Spinal cord (tissue), 10 donors: ENCODE measurements at places on chromosomes 1 and 21. TPM values are rescaled to one million over a fixed set of nuclear protein-coding genes. Genes with fewer than 3 reads are reported as not detected.

DNA sequence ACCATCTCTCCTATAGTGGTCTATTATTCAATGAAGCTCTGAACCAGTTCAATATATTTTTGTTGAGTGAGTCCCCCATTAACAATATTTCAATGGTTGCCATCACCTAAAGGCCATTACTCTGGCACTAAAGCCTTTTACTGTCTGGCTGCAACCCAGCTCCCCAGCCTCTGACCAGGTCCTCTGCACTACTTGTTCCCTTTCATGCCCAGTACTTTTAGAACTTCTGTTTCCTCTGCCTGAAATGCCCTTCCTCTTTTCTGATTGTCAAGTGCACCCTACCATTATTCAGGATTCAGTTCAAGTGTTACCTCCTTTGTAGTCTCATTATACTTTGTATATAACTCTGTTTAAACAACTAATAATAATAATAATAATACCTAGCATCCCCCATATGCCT, 30.4 kb upstream of the ZFYVE9 start:
- no peak for DNase-seq

DNA sequence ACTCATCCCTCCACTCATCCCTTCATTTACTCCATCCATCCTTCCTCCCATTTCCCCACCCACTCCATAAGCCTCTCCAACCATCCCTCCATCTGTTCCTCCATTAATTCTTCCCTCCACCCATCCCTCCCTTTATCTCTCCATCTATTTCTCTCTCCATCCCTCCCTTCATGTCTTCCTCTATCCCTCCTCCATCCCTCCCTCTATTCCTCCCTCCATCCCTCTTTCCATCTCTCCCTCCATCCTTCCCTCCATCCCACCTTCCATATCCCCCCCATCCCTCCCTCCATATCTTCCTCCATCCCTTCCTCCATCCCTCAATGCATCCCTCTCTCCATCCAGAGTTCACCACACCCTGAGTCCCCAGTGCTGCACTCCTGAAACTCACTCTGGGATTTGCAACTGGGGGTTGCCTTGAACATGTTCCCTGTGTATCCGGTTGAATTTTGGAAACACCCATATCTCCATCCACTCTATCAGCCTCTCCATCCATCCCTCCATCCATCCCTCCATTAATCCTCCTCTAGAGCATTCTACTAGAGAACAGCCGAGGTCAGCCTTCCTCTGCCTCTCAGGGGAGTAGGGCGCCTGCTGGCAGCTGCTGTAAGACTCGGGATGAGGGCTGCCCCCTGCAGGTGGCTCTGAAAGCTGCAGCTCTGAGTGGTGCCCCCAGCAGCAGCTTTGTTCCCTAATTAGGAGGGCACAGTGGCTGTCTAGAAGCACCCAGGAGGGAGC, 39.4 kb downstream of the ABCG1 start:
- no peak for DNase-seq

DNA sequence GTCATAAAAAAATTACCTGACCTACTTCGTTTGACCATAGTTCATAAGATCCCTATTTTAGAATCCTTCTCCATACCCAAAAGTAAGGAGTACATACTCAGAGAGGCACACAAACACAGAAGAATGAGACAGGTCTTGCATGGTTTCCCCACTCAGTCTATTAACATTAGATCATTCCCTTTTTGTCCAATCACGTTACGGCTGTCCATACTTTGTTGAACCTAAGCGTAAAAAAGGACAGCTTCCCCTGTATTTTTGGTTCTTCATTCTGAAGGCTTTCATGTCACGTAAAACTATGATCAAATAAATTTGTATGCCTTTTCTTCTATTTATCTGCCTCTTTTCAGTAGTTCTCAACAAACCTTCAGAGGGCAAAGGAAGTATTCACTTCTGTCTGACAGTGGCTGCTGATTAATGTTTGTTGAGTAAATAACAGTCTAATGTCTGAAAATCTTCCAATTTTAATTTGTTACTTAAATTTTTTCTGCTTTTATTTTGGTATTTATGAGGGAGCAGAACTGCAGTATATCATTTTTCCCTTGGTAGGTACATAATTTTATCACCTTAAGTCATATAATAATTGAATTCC, 16.4 kb downstream of the PKN2 start:
- DNase-seq: no peak

ZMYND12 gene
- total RNA-seq: 6.1 TPM

DNA sequence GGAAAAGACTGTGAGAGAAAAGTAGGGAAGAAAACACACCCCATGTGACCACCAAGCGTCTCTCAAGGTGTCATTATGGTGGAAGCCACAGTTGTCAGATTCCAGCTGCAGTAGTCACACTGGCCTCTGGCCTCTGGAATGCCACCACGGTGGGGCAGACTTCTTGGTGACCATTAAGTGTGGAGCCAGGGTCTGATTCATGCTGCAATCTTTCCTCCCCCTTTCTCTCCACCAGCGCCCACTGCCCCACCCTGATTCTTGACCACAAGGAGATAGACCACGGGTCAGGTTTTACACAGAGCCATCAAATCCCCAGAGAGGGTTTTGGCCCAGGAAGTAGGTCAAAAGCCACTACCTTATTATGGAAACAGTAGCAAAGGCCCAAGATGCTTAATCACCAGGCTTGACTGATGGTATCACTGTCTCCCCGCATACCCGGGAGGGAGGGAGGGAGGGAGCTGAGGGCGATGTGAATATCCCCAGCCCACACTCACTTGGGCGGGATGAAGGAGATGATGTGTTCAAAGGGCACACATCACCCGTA, 52.7 kb upstream of the GRHL3 start:
- DNase-seq: no peak

- DNase-seq: no peak
Observed at GRCh38 chr1:4309676-4310320, 344.6 kb upstream of the AJAP1 start.

- DNase-seq: no peak
Observed at GRCh38 chr21:44566403-44566802, 7.1 kb upstream of the KRTAP10-4 start.

KIAA0040 gene
- 2.9 TPM for total RNA-seq

- no peak for DNase-seq
Observed at GRCh38 chr1:168786476-168787330, 57.7 kb upstream of the DPT start.

- DNase-seq: no peak
Observed at GRCh38 chr1:21956720-21957552, 19.8 kb upstream of the HSPG2 start.

SPATA17 gene
- 12.8 TPM for total RNA-seq

DNA sequence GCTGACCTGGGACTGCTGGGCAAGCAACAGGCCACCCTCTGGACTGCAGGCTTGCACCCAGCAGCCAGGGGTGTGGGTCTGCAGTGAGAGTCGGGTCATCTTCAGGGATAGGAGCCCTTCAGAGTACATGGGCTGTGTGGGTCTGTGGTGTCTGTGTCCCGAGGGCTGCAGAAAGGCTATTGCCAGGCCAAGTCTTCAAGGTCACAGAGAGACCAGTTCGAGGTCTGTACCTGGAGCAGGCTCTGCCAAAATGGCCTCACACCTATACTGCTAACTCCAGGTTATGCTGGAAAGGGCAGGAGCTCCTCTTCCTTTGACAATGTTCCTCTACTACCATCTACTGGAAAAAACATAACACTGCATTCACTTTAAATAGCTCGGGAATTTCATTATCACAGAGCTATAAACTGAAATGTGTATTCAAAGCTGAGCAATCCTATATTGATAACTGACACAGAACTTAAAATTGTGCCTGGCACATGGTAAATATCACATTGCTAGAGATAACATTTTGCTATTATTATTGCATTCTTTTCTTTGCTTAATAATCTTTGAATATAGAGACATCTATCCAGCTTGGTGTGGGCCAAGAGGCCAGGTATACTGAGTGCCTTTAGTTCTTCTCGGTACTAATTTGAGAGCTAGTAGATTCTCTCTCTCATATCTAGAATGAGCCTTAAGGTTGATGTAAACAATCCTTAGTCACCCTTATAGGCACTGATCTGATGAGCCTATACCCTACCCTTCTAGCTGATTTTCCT, 6.9 kb upstream of the DNAH14 start:
- DNase-seq: no peak

- no peak for DNase-seq
Observed at GRCh38 chr1:214331180-214331579, 50.2 kb downstream of the SMYD2 start.

DNA sequence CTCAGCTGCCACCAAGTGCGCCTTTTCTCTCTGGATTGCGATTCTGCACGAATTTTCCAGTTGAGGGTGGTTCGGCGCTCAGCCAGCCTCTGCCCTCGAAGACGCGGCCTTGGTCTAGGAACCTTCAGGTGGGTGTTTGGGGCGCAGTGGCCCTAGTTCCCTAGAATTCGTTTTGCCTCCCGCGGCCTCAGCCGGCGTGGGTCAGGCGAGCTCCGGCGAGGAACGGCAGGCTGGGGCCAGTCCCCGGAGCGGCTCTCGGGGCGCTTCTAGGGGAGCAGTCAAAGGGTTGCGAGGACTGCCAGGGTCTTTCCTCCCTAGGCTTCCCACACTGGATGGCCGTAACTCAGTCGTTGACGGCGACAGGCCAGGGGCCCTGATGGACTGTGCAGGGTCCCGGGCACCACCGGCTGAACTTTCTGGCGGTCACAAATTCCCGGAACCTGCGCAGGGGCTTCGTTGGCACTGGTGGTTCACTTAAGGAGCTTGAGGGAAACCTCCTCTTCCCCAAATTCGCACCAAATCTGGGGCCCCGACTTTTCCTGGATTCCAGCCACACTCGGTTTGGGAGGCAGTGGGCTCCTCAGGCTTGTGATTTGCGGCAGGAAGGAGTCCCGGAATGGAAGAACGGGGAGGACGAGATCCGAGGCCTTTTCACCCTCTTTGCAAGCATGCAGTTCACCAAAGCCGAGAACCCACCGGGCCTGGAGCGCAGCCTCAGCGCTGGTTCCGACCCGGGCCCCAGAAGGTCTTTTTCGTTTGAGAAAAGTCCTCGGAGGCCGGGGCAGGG, 1.2 kb downstream of the DMBX1 start:
- no peak for DNase-seq

GRCh38 chr1:234979296-234980279, 149.0 kb downstream of the TOMM20 start:
- no peak for DNase-seq

DNA sequence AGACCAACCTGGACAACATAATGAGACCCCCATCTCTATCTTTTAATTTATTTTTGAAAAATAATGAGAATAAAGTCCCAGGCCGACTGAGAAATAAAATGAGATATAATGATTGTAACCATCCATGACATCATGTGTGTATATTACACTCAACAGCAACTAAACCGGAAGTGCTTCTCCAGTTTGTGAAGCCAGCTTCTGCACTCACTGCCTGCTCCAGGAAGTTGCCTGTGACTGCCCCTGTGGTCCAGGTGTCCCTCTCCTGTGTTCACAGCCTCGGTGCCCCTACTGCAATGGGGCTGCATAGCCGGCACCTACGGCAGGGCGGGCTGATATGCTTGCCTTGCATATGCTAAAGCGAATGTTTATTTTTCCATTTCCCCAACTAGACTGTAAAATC, 68.3 kb downstream of the SSBP3 start:
- no peak for DNase-seq

PTPN14 gene
- 18.3 TPM for total RNA-seq

C1orf21 gene
- total RNA-seq: 22.8 TPM
